ENCODE measurements at places on chromosomes 7 and 10. TPM values are rescaled to one million over a fixed set of nuclear protein-coding genes. Genes with fewer than 3 reads are reported as not detected.

Gene SLC13A1
- polyA plus RNA-seq: not detected

GRCh38 chr10:34967335-34967880 lies 122.7 kb downstream of the CUL2 start:
- no peak for DNase-seq

Gene CTTNBP2
- polyA plus RNA-seq: 1.1 TPM

- no peak for DNase-seq
These were observed 6.3 kb downstream of the NOS3 start for GRCh38 chr7:150997075-150997511.

Gene LRRC27
- polyA plus RNA-seq: 2.0 TPM

GRCh38 chr7:149714910-149715471 lies 58.4 kb downstream of the ZNF467 start:
- peak; percentile 48 for DNase-seq

DNA sequence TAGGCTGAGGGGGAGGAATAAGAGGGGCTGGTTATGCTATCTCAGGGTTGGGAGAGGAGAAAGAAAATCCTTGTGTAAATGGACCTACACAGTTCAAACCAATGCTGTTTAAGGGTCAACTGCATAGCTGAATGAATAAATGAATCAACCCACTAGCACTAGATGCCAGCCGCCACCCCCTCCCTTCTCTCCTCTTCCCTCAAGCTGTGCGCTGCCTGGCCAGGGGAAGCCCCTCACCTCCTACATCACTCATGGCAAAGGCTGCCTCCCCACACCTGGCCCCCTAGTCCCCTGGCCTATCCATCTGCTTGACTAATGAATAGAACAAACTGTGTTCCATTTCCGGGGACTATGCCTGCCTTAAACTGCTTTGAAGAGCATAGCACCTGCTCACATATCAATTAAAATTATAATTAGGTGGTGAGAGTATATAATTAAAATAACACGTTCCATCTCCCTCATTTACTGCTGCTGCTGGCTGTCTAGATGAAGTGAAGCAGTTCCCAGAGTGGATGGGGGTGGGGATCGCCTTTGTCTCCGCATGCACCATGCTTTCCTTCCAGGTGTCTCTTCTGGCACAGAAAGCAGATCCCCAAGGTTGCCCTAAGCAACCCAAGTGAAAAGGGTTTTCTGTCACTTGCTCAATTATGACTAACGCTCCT lies 32.6 kb downstream of the GRID1 start:
- DNase-seq: no peak

Gene TCAF2
- 2.6 TPM for polyA plus RNA-seq

- DNase-seq: no peak
These were observed 42.3 kb upstream of the FOXL3 start for GRCh38 chr7:247636-248035.

Measured in mammary epithelial cell (primary cell).